ENCODE measurements at places on chromosomes 12 and 14.
A peak's percentile ranks its signal among the peaks of the same experiment; 100 is the strongest.

GRCh38 chr12:23887055-23887835 is 62.2 kb downstream of the SOX5 start:
- no peak for DNase-seq

GRCh38 chr14:77707355-77707723 is 484 bp downstream of the ALKBH1 start:
- DNase-seq = peak; percentile 68

DNA sequence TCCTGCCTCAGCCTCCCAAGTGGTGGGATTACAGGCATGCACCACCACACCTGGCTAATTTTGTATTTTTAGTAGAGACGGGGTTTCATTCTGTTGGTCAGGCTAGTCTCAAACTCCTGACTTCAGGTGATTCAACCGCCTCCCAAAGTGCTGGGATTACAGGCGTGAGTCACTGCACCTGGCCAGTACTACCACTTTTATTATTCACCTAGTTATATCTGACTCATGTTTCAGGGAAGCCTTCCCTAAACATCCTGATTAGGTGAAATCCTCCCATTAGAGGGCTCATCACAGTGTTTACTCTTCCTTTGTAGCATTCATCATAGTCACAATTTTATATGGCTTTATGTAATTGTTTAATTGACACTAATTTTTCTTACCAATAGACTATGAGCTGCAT is 295.3 kb upstream of the SOX5 start:
- no peak for DNase-seq

- no peak for DNase-seq
Measured at GRCh38 chr12:16246264-16246663, 31.2 kb downstream of the SLC15A5 start.

- peak; percentile 16 for DNase-seq
Measured at GRCh38 chr14:49992901-49993339, 100.0 kb downstream of the ARF6 start.

- DNase-seq = peak; percentile 80
Measured at GRCh38 chr14:100383727-100384158, 60.6 kb downstream of the SLC25A47 start.

GRCh38 chr14:64971943-64972791 is at the start of gene RAB15:
Gene RAB15 (minus strand): TSS chr14:64972336. CDS start chr14:64972076, 260 bp downstream.
- peak; percentile 88 for DNase-seq
